Left kidney (tissue), 8 donors: ENCODE measurements at places on chromosomes 4 and X. TPM values are rescaled to one million over a fixed set of nuclear protein-coding genes. Genes with fewer than 3 reads are reported as not detected.

- no peak for DNase-seq
Observed at GRCh38 chr4:86441175-86441936, 81.5 kb upstream of the MAPK10 start.

The STAP1 gene
- 0.20 TPM for polyA plus RNA-seq

DNA sequence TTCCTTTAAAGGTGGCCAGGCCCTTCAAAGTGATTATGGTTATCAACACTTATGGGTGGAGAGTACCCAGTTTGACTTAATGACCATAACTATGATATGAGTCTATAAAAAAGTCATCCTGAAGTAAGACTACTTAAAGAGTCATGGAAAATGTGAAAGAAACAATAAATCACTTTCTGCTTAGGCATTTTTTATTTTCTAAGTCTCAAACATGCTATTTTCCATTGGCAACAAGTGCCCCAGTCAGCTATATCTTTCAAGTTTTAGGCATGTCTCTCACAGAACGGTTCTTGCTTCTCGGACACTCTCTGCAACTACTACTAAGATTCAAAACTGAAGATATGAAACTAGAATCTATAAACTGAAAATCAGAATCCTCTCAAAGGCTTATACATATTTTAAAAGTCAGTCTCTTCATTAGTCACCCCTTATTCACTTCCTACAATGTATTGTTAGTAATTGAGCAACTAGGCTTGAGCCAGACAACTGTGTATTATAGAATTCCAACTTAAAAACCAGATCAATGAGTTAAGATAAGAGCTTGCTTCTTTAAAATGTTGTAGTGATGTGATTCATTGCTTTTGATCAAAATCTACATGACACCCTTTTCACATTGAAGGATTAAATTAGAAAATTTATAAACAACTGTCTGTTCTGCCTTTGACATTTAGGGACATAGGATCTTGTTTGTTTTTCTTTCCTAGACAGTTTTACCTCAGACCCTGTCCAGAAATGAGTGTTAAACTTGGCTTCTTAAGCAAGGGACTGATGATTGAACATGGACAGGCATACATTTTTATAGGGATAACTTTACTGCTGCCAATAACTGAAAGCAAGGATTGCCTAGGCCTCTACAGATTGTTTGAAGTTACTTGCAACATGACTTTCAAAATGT is 2.9 kb downstream of the ANTXR2 start:
- no peak for DNase-seq

The MAPK10 gene
- polyA plus RNA-seq = 89.8 TPM

The TFE3 gene
- 32.2 TPM for polyA plus RNA-seq

The CTSO gene
- 43.3 TPM for polyA plus RNA-seq

The BMP3 gene
- 18.7 TPM for polyA plus RNA-seq

DNA sequence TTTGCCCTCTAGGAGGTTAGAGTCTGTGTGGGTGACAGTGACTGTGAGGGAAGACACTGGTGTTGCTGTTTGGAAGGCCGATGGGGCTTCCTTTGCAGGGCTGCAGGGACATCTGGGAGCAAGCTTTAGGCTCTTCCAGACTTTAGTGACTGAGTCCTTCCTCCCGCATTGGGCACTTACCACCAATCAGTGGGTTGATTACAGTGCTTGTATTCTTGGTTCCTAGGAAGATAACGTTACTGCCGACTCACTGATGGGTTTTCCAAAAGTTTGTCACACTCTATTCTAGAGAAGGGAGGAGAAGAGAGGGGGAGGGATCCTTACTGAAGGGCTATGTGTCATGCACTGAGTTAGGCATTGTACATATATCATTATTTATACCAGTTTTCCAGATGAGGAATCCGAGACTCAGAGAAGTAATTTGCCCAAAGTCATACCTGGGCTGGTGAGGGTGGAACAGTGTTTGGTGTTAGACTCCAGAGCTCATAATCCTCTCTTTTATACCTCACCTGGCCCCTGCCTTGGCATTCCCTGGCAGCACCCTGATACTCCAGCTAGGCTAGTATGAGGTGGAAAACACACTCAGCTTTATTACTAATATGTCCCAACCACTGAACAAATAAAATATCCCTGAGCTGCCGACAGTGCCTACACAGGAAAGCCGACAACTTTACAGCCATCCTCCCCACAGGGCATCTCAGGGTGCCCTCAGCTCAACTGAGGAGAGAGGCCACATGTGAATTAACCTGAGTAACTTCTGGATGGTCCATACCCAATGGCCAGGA is 3.8 kb downstream of the CHST7 start:
- no peak for DNase-seq

GRCh38 chr4:41158756-41159155 is 55.6 kb downstream of the APBB2 start:
- no peak for DNase-seq

GRCh38 chr4:115234405-115235093 is 121.1 kb upstream of the NDST4 start:
- peak; percentile 12 for DNase-seq

The KLB gene
- polyA plus RNA-seq = 0.27 TPM

The VSIG4 gene
- polyA plus RNA-seq = 5.7 TPM

- no peak for DNase-seq
Observed at GRCh38 chr4:121594796-121595526, 101.8 kb downstream of the ANXA5 start.

- peak; percentile 84 for DNase-seq
Observed at GRCh38 chr4:39469429-39470077, 10.7 kb downstream of the LIAS start.

- no peak for DNase-seq
Observed at GRCh38 chr4:17667653-17668201, 53.3 kb downstream of the MED28 start.

DNA sequence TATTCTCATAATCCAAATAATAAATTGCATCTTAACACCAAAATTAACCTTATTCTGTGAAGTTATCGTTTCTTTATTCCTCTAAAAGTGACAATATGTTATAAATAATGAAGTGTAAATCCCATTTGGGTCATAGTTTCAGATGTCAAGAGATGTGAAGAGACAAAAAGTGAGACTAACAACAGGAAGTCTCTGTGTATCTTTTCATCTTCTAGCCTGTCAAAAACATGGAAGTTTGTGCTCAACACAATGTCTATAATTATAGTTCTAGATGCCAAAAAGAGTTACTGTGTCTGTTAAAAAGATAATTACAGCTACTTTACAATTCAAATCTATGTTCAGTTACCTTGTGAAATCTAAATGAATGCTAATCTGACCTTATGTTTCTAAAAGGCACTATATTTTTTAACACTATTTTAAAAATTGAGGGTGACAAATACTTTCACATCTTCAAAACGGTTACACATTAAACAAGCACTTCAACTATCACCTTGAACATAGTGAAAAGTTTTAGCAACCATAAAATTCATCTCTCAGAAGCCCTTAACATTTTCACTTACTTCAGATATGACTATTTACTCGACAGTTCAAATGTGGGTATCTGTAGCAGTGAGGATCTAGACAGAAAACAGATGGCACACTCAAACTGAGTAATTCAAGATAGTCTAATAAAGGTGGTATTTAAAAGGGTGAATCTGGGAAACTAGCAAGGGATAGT is 509.8 kb downstream of the ARAP2 start:
- DNase-seq = no peak

DNA sequence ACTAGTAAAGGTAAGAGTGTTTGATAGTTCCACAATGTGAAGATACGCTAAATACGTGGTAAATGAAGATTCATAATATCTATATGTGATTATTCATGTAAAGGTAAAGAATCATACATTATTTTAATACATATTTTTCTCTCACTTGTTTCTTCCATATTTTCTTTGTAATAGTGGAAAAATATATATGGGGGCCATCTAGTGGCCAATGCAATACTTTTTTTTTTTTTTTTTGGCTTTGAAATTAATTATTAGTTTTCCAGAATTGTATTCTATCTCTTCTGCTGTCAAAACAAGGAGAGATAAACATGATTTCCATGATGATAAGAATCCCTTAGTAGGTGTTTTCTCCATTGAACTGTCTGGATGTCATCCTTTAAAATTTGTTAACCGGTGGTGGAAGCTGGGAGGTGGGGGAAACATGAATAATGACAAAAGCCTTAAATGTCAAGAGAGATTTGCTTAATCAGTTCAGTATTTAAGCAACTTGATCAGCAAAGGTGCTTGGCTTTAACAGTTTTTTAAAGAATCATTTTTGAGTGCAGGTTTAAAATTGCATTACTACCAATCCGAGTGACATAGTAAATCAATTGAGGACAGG is 508.7 kb upstream of the HTR2C start:
- DNase-seq = no peak

- no peak for DNase-seq
Observed at GRCh38 chr4:109389369-109390114, 44.1 kb upstream of the SEC24B start.

GRCh38 chr4:128862608-128863311 is 53.3 kb downstream of the JADE1 start:
- DNase-seq = no peak

- DNase-seq = no peak
Observed at GRCh38 chr4:3666263-3666662, 99.9 kb upstream of the ADRA2C start.

DNA sequence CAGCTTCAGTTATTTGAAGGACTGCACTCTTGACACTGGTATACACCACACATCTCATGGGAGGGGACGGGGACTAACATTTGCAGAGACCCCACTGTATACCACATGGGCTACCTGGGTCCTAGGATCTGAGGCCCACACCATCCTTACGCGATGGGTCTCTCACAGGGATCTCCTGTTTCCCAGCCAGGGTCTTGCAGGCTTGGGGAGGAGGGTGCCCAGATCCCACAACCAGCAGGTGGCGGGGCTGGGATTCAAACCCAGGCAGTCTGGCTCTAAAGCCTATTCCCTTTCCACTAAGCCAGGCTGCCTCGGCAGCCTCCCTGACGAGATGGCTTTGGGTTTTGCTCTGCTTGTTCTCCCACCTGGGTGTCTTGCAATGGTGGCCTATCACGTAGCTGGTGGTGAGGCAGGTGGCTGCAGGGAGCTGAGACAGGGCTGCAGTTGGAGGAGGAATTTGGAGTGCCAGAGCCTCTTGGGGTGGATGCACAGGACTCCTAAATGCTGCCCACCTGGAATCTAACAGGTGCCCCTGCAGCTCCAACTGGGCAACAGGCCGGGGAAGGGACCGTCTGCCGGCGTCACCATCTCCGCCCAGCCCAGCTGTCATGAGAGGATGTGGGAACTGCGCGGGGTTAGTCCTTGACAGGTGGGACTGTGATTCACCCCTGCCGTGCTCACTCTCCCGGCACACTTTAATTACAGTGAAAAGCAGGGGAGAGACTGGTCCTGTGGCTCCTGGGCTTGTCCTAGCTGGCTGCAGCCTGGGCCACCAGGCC is 110.7 kb downstream of the PSAPL1 start:
- no peak for DNase-seq

- no peak for DNase-seq
Observed at GRCh38 chr4:141692081-141692480, 55.7 kb downstream of the IL15 start.

DNA sequence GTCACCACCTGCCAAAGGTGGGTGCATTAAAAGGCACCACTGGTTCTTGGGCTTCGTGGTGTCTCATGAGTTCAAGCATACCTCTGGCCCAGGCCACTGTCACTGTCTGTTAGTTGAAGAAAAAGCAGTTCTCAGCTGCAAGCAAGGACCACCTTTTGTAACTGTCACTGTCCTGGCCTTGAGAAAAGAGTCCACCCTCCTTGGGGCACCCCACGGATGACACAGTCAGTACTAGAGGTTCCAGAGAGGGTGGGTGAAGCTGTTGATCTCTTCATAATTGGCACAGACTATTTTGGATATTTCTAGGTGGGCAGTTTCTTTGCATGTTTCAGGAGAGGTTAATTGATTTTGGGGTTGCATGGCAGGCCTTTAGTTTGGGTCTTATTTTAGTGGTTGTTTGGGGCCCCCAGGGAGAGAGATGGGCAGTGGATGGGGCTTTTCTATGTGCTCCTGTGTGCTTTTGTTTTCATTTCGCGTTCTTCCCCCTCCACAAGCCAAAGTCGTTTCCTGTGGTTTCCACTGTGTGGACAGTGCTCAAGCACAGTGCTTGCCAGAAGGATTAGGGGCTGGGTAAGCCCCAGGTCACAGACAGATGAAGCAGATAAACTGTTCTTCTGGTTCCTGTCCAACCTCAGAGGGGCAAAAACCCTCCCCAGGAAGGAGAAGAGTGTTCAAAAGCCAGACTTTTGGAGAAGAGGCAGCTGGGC is 156.2 kb upstream of the PPP1R2C start:
- no peak for DNase-seq

GRCh38 chr4:112288455-112288854 is 2.8 kb upstream of the TIFA start:
- no peak for DNase-seq

- DNase-seq = no peak
Observed at GRCh38 chr4:153616006-153616555, 68.0 kb upstream of the TLR2 start.

The VCX3B gene
- 0.23 TPM for polyA plus RNA-seq

- DNase-seq = no peak
Observed at GRCh38 chr4:68995292-68995691, 43.7 kb upstream of the UGT2A3 start.

The VCX3A gene
- not detected for polyA plus RNA-seq

GRCh38 chr4:143357161-143357845 is 20.6 kb downstream of the GAB1 start:
- no peak for DNase-seq

DNA sequence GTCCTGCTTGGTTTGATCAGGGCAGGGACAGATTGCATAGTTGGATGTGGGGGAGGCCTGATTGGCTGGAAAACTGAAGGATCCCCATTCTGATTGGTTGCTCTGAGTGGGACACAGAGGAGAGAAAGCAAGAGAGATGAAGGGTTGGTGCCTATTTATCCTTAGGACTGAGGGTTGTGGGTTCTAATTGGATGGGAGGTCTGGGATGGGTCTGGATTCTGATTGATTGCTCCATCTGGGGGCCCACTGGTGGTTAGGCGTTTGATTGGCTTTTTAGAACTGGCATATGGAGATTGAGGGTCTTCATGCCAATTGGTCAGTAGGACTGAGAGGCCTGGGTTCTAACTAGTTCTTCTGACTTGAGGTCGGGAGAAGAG is 644 bp upstream of the EBP start:
- no peak for DNase-seq

- no peak for DNase-seq
Observed at GRCh38 chrX:153485396-153486080, 9.2 kb upstream of the BGN start.

- DNase-seq = no peak
Observed at GRCh38 chrX:13110433-13111324, 66.3 kb upstream of the FAM9C start.

DNA sequence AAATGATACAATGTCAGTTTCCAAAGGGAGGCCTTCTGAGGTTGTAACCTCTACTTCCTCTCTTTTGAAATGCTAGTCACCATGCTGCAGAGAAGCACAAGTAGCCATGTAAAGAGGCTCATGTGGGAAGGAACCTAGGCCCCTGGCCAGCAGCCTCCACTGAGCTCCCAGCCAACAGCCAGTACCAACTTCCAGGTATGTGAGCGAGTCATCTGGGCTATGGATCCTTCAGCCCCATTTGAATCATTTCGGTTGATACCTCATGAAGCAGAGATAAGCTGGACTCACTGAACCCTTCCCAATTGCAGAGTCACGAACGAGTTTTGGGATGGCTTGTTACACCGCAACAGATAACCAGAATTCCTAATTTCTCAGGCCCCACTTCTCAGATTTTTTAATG is 187.0 kb upstream of the LDB2 start:
- DNase-seq = no peak
